ENCODE measurements at places on chromosomes 5 and 9. TPM values are rescaled to one million over a fixed set of nuclear protein-coding genes. Genes with fewer than 3 reads are reported as not detected.

DNA sequence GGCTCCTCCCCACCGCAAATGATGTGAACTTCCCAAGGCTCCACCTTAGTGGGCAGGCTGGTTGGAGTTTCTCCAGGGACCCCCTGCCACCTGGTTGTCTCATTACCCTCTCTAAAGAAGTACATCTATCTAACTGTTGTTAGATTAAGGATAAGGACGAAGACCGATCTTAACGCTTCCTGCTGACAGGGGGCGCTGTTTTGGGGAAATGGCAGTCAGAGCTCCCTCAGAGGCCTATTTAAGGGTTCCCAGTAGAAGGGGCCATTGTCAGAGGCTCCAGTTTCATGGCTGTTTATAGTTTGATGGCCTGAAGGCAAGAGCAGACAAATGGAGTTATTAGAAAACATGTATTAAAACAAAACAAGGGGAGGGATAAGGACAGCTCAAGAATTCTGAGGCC is 100.1 kb downstream of the SPEF2 start:
- DNase-seq, result no peak

GRCh38 chr9:111630182-111630963 is 761 bp upstream of the DNAJC25 start:
- no peak for DNase-seq

DNA sequence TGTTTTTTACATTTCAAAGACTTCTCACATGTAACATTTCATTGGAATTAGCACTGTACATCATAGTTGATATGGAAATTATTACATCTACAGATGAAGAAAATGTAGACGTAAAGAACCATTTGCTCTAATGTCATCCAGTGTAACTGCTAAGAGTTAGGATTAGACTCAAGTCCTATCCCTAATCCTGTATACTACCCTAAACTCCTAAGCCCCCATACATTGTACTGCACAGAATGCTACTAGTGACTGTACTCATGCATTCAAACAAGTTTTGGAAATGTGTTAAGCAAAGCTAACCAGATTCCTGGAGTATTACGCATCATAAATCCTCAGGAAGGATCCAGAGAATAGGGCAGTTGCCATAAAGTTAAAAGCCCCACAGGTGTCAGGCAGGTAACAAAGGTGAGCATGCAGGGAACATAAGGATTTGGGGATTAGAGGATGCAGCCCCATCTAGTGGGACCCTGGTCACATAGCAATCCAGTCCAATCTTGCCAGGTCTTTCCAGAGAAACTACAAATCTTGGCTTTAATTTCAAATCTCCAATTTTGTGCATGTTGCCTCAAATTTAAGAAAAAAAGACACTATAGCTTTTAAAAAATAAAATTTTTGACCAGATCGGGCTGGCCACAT is 32.0 kb downstream of the HAVCR1 start:
- no peak for DNase-seq

DNA sequence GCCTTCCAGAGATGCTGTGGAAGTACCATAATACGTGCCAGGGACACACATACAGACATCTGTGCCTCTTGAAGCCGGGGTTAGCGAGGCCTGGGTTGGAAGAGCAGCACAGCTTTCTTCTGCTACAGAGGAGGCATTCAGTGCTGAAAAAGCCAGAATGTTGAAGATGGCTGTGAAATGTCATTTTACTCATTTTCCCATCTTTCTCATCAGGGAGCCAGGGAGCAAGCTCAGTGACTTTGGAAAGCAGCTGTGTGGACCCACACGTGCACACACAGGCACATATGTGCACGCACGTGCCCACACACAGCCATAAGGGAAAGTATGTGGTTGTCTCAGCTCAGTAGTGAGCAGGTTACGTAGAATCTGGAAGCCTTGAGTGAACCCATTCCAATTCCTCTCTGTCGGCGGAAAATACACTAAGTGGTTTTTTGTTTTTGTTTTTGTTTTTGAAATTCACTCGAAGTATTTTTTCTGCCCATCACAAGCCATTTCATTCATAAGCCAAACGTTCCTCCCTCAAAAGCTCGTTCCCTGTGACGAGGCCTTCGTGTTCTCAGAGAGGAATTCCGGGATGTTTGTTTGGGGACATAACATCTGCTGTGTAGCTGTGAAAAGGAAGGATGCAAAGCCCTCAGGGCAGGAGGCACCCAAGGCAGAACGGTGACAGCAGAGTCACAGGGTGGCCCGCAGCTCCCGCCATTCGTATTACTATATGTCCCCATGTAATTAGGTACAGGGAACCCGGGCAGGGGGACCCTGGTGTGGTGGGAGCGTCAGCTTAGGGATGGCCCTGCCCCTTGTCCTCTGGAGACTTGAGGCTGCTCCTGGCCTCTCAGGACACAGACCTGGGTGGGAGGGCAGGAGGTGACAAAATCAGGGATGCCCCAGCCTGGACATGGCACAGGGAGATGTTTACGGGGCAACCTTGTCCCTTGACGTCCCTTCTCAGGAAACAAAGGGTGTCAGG is 29.0 kb upstream of the ANKRD33B start:
- no peak for DNase-seq

The EPB41L4A gene
- total RNA-seq, result 17.8 TPM
